SJSA1 (cell line): ENCODE measurements at places on chromosomes 5 and 9. TPM values are rescaled to one million over a fixed set of nuclear protein-coding genes. Genes with fewer than 3 reads are reported as not detected.

DNA sequence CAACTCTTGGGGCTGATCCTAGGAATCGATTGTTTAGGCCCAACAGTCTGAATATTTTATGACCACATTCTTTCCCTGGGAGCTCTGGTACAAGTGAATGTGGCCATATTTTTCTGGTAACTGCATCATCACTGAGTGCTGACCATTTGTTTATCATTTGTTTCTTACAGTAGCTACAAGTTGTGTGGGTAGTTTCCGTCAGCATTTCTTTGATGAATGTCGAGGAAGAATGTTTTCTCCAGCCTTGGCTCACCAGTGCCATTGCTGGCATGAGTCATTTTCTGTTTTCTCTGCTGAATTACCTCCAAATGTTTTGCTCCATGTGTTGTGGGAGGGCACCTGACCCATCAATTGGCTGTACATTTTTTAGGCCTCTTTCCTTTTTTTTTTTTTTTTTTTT, 14.1 kb upstream of the CARD19 start:
- H3K4me3 ChIP-seq: no peak overlapping the region
- no peaks in the 10 kb centered on the region for H3K27me3 ChIP-seq
- H3K4me1 ChIP-seq: peaks cover 5% of the 10 kb centered on the region; the same call in 1 of the 2 replicates
- H3K36me3 ChIP-seq: no peaks in the 10 kb centered on the region
- H3K27ac ChIP-seq: no peak overlapping the region; the same call in 1 of the 2 replicates

The ABITRAM gene
- total RNA-seq: 2.3 and 6.9 TPM in 2 replicates

The CKMT2 gene
- total RNA-seq: not detected in 2 replicates

- no peak for DNase-seq
- H3K4me1 ChIP-seq: peaks cover 16% of the 10 kb centered on the region
- no peak overlapping the region for H3K4me3 ChIP-seq
- H3K36me3 ChIP-seq: no peaks in the 10 kb centered on the region
- H3K27ac ChIP-seq: no peak overlapping the region
- H3K27me3 ChIP-seq: no peaks in the 10 kb centered on the region
These were observed 5.6 kb upstream of the URM1 start for GRCh38 chr9:128365525-128365924.

DNA sequence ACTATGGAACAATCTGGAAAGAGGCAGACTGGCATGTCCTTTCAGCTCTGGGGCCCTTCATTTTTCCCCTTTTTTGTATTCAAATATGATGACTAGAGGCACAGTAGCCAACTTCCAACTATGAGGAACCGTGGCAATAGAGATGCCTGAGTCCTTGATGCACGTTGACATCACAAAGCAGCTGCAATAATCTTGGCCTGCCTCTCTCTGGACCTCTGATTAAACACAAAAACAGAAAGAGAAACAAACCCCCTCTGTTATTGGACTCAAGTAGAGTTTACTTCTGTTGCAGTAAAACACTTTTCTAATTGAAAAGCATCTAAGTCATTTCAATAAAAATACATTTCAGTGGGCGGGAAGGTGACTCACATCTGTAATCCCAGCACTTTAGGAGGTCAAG, 122.2 kb upstream of the GRAMD2B start:
- H3K27me3 ChIP-seq: no peaks in the 10 kb centered on the region
- no peak overlapping the region for H3K27ac ChIP-seq
- H3K36me3 ChIP-seq: no peaks in the 10 kb centered on the region
- H3K4me3 ChIP-seq: no peak overlapping the region

The ANKRD33B gene
- total RNA-seq: 10.2 and 10.3 TPM in 2 replicates

The NINJ1 gene
- total RNA-seq: 24.2 and 34.8 TPM in 2 replicates

The IFNB1 gene
- not detected in 2 replicates for total RNA-seq

GRCh38 chr9:104780796-104781395, 17.0 kb downstream of the NIPSNAP3B start:
- H3K27me3 ChIP-seq: no peaks in the 10 kb centered on the region
- no peak overlapping the region for H3K27ac ChIP-seq
- DNase-seq: no peak
- peaks cover 12% of the 10 kb centered on the region for H3K36me3 ChIP-seq

The TMC1 gene
- total RNA-seq: 0.06 and 0.84 TPM in 2 replicates

DNA sequence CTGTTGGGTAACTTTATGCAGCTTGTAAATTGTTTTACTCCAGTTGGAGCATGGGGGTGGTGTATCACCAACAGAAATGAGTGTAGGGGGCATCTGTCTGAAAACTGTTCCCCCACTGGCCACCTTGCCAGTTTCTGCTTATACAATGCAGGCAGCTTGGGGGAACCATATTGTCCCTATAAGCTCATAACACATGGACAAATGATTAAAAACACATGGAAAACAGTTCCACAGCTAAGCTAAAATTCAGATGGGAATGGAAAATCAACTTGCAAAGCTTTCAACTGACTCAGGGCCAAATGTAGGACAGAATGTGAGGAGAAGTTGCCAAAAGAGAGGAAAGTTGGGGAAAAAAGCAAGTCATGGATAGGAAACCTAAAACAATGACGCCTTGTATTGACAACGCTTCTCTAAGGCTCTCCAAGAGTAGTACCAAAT, 7.9 kb upstream of the CER1 start:
- H3K4me1 ChIP-seq: no peaks in the 10 kb centered on the region
- no peaks in the 10 kb centered on the region for H3K36me3 ChIP-seq
- no peaks in the 10 kb centered on the region for H3K27me3 ChIP-seq
- H3K4me3 ChIP-seq: no peak overlapping the region

DNA sequence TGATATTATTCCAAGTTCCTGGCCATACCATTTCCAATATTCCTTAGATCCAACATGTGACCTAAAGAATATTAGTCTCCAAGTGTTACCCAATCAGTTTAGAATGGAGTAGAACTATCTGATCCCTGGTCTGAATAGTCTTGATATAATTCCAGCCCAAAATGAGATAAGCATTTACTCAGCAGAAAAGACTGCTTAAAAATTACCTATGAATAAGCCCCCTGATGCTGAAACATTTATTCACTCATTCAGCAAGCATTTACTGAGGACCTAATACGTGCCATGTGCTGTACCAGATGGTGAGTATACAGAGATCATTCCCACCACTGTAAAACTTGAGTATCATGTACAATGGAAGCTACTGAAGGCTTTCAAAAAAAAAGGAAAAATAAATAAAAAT, 157.0 kb downstream of the FAM114A2 start:
- no peak for DNase-seq
- no peak overlapping the region for H3K27ac ChIP-seq
- no peaks in the 10 kb centered on the region for H3K27me3 ChIP-seq
- no peaks in the 10 kb centered on the region for H3K36me3 ChIP-seq
- peaks cover 18% of the 10 kb centered on the region for H3K4me1 ChIP-seq
- H3K4me3 ChIP-seq: no peak overlapping the region

DNA sequence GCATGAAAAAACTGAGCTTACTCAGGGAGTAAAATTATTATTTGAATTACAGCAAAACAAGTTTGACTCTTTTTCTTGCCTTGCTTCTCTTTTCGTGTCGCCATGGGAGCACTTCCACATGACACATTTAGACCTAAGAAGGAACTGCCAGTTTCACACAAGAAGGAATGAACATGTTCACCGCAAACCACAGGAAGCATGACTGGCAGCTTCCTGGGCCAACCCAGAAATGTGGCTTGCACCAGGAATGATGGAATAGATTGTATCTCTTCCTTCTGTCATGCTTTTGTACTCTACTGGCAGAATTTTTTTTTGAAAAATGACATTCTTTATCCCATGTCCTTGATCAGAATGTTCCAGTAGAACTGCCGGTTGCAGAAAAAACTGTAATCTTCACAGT, 32.9 kb upstream of the MAN2A1 start:
- peaks cover 45% of the 10 kb centered on the region for H3K4me1 ChIP-seq
- no peaks in the 10 kb centered on the region for H3K36me3 ChIP-seq
- H3K27me3 ChIP-seq: no peaks in the 10 kb centered on the region
- H3K27ac ChIP-seq: peak overlapping the region; percentile 95
- peak; percentile 92 for DNase-seq

GRCh38 chr9:117945286-117945685, 241.1 kb downstream of the TLR4 start:
- DNase-seq: no peak
- no peaks in the 10 kb centered on the region for H3K4me1 ChIP-seq
- H3K36me3 ChIP-seq: no peaks in the 10 kb centered on the region
- H3K27me3 ChIP-seq: no peaks in the 10 kb centered on the region
- no peak overlapping the region for H3K4me3 ChIP-seq

DNA sequence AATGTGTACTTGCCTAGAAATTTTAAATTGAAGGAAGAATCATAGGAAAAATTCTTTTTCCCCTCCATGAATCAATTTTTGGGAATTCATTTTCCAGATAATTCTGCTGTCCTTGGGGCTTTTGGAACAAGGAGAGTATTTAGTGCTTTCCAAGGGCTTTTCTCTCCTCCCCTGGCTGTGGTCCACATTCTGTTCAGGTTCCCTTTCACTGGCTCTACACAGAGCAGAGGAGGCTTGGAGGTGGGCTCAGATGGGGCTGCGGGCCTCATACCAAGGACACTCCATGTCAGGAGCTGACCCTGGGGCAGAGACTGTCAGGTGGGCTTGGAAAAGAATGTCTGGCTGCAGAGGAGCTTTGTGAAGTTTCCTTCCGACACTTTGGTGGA, 128.1 kb downstream of the GADD45G start:
- no peaks in the 10 kb centered on the region for H3K27me3 ChIP-seq
- H3K27ac ChIP-seq: no peak overlapping the region
- H3K4me3 ChIP-seq: no peak overlapping the region
- H3K4me1 ChIP-seq: no peaks in the 10 kb centered on the region

DNA sequence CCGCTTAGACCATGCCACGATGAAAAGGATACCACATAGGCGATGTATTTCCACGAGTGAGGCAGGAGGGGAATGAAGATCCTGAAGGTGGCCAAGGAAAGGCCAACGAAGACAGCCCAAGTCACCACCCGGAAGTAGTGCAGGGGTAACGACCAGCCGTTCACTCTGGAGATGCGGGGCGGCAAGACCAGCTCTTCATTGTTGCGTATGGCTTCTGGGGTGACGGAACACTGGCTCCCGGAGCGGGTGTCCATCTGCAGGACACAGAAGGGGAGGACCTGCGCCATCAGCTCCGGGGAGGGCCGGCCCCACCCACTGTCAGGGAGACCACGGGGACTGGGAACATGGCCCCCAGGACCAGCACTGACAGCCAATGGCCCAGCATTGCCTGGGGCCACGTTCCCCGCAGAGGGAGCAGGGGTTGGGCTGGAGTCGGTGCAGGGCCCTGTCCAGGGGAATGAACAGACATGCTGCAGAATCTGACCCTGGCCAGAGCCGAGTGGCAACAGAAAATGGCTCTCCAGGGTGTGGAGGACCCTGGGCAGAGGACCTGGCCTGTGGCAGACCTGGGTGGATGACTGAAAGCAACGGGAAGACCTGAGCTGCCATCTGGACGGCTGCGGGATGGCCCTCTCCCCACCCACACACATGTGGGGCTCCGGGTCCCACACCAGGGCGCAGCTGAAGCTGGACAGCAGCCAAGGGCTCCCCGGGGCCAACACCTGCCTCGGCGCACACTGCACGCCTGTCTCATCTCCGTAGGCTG, 17.7 kb downstream of the ZDHHC11B start:
- H3K27me3 ChIP-seq: peaks cover 48% of the 10 kb centered on the region
- H3K4me3 ChIP-seq: no peak overlapping the region
- H3K27ac ChIP-seq: no peak overlapping the region
- H3K36me3 ChIP-seq: no peaks in the 10 kb centered on the region

GRCh38 chr9:126125577-126125976, 201.1 kb upstream of the MVB12B start:
- no peaks in the 10 kb centered on the region for H3K36me3 ChIP-seq
- no peak for DNase-seq
- H3K4me3 ChIP-seq: no peak overlapping the region
- no peaks in the 10 kb centered on the region for H3K4me1 ChIP-seq
- H3K27ac ChIP-seq: no peak overlapping the region

The FOXD4L4 gene
- not detected in 2 replicates for total RNA-seq

DNA sequence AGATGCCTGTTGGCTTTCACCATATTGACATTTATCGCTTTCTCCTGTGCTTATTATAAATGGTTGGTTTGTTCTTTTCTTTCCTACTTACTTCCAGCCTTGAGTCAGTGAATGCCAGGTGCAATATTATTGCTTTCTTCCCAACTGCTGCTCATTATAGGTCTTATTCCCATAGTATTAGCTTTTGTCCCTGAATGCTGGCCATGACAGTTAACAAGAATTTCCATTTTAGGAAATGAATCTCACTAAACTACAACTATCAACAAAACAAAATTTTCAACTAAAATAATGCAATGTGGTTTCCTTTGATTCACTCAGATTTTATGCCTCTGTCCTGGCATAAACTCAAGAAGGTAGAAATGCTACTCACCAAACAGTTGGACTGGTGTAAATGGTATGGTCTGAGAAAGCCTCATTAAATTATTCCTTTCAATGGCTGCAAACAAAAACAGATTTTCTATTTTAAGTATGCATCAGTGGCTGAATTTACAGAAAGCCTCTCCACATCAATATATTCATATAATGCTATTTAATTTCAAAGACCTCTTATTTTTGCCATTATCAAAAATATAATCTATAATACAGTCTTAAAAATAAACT, 145.4 kb downstream of the TRPM6 start:
- H3K4me1 ChIP-seq: no peaks in the 10 kb centered on the region
- no peaks in the 10 kb centered on the region for H3K36me3 ChIP-seq
- H3K27me3 ChIP-seq: peaks cover 7% of the 10 kb centered on the region; the same call in 1 of the 2 replicates
- no peak for DNase-seq
- H3K4me3 ChIP-seq: no peak overlapping the region

- H3K4me1 ChIP-seq: no peaks in the 10 kb centered on the region
- no peak overlapping the region for H3K4me3 ChIP-seq
- H3K27ac ChIP-seq: no peak overlapping the region
- no peaks in the 10 kb centered on the region for H3K27me3 ChIP-seq
- no peaks in the 10 kb centered on the region for H3K36me3 ChIP-seq
These were observed 530.4 kb downstream of the ACTL7B start for GRCh38 chr9:108325406-108325805.

DNA sequence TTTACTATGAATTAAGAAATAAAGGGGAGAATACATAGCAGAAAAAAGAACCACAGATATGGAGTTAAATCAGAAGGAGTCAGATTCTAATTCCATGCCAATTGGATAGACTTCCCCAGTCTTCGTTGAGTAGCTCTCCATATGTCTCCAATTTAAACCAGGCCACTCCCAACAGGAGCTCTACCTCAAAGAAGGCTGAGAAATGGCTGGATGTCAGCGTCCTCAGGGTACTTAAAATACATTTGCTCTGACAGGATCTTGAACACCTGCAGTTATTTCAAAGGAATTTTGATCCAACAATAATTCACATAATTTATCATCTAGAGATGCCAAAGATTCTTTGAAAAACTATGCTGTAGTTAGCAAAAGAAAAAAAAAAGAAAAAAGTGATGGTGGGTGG, 133.9 kb upstream of the FBN2 start:
- peak; percentile 11 for DNase-seq
- no peak overlapping the region for H3K27ac ChIP-seq
- peaks cover 3% of the 10 kb centered on the region; the same call in 1 of the 2 replicates for H3K4me1 ChIP-seq
- H3K36me3 ChIP-seq: no peaks in the 10 kb centered on the region
- H3K27me3 ChIP-seq: no peaks in the 10 kb centered on the region

The ARHGEF39 gene
- total RNA-seq: 0.41 and 1.9 TPM in 2 replicates

The TRAF1 gene
- total RNA-seq: 0.13 and 1.7 TPM in 2 replicates

The TPD52L3 gene
- total RNA-seq: not detected in 2 replicates

GRCh38 chr5:128199104-128199503, 115.5 kb downstream of the SLC12A2 start:
- no peak overlapping the region for H3K4me3 ChIP-seq
- no peaks in the 10 kb centered on the region for H3K27me3 ChIP-seq
- H3K36me3 ChIP-seq: no peaks in the 10 kb centered on the region
- no peak overlapping the region for H3K27ac ChIP-seq

The TAF11L7 gene
- total RNA-seq: not detected in 2 replicates
